Fibroblast of skin of abdomen (primary cell): ENCODE measurements at places on chromosomes 6 and 20.

GRCh38 chr6:129030215-129030614 is 147.3 kb downstream of the LAMA2 start:
- DNase-seq = peak; percentile 4

GRCh38 chr6:78947529-78947928 is 80.2 kb downstream of the IRAK1BP1 start:
- DNase-seq = no peak

DNA sequence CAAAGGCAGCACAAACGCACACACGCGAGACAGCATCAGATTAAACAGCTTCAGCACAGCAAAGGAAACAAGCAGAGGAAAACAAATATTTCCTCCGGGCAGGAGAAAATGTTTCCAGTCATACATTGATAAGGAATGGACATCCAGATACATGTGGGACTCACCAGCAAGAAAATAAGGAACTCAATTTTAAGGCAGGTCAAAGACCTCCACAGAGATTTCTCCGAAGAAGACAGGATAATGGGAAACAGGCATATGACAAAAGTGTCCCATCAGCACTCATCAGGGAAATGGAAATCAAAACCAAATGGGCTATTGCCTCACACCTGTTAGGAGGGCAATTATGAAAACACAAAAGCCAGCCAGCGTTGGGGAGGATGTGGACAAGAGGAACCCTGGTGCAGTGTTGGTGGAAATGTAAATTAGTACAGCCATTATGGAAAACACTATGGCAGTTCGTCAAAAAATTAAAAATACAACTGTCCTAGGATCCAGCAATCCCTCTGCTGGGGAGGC is 9.7 kb upstream of the SLCO4A1 start:
- DNase-seq = no peak

- peak; percentile 4 for DNase-seq
Observed at GRCh38 chr6:99458319-99458718, 33.2 kb upstream of the PNISR start.

DNA sequence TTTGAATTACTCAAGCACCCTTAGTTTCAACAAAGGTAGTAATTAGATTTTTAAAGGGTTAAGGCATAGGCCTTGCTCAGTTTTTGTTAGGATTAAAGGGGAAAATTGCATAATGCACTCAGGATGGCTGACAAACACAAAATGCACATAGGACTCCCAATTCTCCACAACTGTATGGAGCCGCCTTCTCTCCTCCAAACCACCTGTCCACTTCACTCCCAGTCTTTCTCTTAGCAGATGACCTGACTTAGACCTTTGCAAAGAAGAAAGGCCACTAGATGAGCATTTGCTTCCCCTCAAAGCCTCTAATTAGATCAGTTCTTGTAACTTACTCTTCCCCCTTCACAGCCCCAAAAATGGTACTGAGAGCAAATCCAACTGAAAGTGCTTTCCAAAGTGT is 20.1 kb downstream of the NSFL1C start:
- DNase-seq = no peak

DNA sequence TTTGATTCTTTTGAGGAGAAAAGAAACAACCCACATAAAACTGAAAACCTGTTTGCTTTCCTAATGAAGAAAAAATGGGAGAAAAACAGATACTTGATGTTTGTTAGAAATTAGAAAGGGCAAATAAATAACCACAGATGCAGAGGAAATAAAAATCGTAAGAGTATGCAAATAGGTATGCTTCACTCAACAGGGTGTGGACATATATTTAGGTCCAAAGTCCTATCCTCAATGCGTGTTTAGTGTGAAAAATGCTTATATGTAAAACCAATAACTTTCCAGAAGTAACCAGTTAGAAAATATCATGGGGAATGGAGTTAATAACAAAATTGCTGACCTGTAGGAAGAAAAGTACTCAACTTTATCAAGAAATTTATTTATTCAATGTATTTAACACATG is 135.7 kb downstream of the TOX2 start:
- DNase-seq = no peak

DNA sequence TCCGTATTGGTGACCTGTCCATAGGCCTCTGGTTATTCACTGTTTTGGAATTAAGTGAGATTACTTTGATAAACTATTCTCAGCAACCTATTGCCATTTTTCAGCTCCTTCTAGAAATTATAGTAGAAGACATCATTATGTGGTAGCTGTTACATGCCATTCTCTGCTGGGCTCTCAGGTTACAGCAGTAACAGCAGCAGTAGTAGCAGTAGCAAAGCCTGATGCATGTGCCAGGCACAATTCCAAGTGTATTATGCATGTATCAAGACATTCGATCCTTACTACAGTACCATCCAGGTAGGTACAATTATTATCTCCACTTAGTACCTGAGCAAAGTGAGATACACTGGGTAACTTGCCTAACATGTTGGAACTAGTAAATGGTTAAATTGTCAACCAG is 74.3 kb downstream of the RPS12 start:
- peak; percentile 34 for DNase-seq

DNA sequence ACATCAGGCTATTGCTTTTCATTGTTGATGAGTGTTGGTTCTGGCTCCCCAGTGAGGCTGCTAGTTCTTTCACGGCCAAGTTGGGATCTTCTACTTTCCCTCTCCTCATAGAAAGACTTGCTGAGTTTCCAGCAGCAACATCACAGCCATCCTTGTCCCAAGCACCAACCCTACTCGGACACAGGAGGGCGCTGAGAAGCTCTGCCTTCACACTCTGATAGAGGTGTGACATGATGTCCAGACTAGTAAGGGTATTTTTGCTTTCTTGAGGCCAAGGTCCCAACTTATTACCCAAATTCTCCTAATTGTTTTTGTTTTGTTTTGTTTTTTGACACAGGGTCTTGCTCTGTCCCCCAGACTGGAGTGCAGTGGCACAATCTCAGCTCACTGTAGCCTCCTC is 3.0 kb upstream of the GCM1 start:
- no peak for DNase-seq

DNA sequence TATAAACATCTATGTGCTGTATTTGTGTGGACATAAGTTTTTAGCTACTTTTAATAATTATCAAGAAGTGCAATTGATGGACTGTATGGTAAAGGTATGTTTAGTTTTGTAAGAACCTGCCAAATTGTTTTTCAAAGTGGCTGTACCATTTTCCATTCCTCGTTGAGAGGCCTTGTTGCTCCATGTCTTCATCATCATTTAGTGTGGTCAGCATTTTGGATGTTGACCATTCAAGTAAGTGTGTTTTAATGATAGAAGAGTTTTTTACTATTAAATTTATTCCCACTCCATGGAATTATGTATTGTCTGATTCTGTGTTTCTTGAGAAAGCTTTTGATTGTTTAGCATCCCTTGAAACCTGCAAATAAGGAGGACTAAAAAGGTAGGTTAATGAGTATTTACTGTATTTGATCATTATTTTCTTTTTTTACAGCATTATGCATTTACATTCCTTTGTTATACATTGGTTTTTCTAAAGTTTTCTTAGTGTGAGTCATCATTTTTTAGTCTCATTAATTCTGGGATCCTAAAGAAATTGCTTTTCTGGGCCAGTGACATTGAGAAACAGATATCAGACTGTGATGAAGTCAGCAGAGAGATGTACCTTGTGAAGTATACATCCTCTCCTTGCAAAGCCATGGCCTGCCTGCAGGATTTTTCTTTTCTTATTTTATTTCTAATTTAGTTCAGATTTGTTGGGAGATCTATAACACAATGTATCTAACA is 312.8 kb upstream of the PTCHD4 start:
- DNase-seq = peak; percentile 59

GRCh38 chr6:35293681-35294080 is 3.9 kb upstream of the DEF6 start:
- DNase-seq = no peak
